ENCODE measurements at places on chromosomes 7 and 10.

- DNase-seq, result no peak
Observed at GRCh38 chr7:27173956-27174873, at the start of gene HOXA10. Gene HOXA10, minus strand, starts transcription at chr7:27174320. Its CDS starts 14 bp downstream, at chr7:27174306.

- DNase-seq, result no peak
Observed at GRCh38 chr10:16314259-16314658, 122.6 kb upstream of the PTER start.

DNA sequence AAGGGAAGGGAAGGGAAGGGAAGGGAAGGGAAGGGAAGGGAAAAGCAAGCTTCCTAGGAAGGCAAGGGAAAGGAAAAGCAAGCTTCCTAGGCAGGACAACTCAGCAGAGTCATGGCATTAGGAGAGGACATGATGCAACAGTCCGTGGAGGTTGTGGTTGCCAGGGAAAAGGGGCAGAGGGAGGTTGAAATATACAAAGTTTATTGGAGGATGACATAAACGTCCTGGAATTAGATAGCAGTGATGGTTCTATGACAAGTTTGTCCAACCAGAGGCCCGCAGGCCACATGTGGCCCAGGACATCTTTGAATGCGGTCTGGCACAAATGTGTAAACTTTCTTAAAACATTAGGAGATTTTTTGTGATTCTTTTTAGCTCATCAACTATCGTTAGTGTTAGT is 59.8 kb upstream of the OPN4 start:
- peak; percentile 81 for DNase-seq

GRCh38 chr7:49669692-49670260 is 103.7 kb upstream of the VWC2 start:
- no peak for DNase-seq

DNA sequence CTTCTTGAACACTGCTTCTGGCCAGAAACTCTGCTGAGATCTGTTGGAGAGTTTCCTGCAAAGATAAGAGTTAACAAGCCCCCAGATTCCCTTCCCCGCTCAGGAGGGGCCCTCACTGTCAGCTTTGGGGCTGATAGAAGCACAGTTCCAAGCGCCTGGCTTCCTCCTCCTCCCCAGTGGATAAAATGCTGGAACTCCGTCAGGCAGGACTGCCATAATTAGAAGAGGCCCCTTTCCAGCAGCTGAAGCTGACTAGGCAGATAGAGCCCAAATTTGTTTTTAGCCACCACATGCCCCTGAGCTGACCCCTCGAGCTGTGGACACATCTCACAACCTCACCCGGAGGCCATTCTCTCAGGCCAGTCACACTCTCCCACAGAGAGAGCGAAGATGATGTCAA is 89.4 kb downstream of the TBXAS1 start:
- no peak for DNase-seq

GRCh38 chr7:127907110-127908040 is 123.9 kb downstream of the LRRC4 start:
- DNase-seq, result no peak

GRCh38 chr10:5560817-5561703 is 36.3 kb downstream of the CALML3 start:
- DNase-seq, result no peak

DNA sequence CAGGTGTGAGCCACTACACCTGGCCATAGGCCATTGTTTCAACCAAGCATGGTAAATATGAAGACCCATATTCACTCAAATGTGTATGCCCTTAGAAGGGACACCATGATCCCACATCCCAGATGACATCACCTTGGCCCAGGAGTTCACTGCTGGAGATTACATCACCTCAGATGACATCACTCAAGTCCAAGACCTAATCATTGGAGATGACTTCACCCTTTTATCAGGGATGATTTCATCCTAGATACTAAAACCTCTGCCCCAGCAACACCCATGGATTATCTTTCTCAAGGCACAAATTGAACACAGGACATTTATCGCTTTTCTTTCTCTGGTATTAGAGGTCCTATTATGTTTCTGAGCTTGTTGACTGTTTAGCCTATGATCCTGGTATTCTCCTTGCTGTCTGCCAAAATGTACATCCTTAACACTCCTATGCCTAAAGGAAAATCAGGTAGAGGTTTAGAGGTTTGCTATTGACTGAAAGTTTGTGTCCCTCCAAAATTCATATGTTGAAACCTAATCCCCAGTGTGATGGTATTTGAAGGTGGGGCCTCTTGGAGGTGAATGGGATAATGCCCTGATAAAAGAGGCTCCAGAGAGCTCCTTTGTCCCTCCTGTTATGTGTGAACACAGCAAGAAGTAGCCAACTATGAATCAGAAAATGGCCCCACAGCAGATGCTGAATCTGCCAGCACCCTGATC is 9.8 kb upstream of the CYP2C18 start:
- DNase-seq, result no peak

DNA sequence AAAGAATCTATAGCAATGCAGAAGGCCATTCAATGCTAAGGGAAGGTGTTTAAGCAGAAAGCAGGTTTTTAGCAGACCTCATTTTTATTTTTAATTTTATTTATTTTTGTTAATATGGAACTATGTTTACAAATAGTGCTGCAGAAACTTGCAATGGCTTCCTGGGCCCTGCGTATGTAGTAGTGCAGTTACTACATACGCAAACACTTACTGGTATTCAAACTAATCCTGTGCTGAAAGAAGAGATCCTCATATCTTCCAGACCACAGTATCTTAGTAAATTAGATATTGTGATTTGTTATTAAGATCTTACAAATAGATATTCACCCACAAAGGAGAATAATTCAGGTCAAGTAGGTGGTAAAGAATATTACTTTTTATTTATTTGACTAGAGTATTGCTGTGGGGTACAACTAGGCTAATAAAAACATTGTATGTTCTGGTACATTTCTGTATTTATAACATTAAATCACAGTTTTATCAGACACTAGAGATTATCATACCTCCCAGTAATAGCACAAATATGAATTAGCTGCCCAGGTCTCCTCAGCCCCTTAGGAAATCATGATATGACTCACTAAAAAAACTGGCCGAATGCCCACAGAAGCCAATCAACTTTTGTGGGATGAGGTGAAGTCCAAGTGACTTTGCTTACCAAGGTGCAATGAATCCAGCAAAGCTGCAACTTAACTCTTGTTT is 57.6 kb downstream of the RNLS start:
- DNase-seq, result peak; percentile 55

- DNase-seq, result no peak
Observed at GRCh38 chr10:87660484-87661133, 931 bp downstream of the PAPSS2 start.
